ENCODE measurements at places on chromosomes 4 and X.

- no peak for DNase-seq
Measured at GRCh38 chr4:122584519-122584918, 36.3 kb downstream of the IL21 start.

GRCh38 chr4:111020961-111021360 lies 398.1 kb upstream of the PITX2 start:
- DNase-seq, result no peak

- no peak for DNase-seq
Measured at GRCh38 chr4:103885152-103885551, 165.4 kb upstream of the TACR3 start.

DNA sequence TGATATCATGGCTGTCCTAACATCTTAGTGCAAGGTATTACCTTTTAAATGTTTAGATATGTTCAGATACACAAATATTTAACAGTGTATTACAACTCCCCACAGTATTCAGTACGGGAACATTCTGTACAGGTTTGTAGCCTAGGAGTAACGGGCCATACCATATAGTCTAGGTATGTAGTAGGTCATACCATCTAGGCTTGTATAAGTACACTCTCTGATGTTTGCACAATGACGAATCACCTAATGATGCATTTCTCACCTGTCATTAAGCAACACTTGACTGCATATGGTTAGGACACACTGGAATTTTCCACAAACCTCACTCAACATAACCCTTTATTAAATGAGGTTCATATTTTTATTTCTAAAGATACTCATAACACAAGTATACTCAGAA lies 67.7 kb downstream of the THOC2 start:
- no peak for DNase-seq

GRCh38 chr4:175277816-175278215 lies 359.7 kb downstream of the ADAM29 start:
- no peak for DNase-seq

GRCh38 chr4:53558065-53558801 lies 33.1 kb downstream of the LNX1 start:
- no peak for DNase-seq

- DNase-seq, result no peak
Measured at GRCh38 chr4:146545102-146545501, 23.4 kb upstream of the SLC10A7 start.

DNA sequence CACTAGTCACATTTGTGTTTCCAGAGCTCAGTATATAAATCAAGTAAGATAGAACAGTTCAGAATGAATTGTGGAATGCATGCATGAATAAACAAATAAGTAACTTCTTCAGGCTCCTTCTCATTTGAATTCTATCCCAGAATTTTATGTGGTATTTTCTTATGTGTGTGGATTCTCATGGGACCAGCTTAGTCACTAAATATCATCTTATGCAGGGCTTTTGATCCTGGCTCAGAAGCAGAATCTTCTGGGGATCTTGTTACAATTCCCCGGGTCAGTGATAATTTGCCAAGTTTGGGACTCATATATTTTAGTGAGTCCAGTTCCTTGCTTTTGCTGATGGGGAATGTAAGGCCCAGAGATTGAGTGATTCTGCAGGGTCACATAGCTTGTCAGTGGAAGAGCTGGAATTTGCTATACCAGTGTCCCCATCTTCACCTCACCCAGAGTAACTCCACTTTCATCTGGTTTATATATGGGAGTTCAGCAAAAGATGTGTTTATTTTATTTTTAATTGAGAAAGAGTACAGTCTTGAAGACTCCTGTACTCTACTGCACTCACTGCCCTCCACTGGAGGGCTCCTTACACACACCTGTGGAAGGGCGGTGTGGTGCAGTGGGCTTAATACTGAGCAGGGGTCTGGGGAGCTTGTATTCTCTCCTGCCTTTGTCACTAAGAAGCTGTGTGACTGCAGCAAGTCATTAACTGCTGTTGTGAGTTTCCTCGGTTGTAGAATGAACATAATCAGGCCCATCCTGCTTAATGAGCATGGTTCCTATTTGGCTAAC lies 198.2 kb upstream of the CXorf66 start:
- DNase-seq, result no peak

DNA sequence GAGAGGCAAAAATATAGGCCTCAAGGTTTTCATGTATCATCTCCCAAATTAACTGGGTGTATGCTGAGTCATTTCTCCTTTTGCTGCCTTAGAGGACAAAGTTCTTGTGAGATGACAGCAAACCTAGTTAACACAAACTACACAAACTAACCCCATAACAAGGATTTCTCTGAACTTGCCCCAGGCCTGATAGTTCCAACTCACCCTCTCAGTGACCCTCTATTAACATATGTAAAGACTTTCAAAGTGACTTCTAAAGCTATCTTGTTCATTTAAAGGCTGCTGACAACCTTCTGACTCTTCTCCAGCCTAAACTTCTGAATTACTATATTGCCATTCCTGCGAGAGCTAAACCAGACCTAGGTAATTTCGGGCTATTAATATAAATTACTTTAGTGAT lies 43.2 kb upstream of the CCDC149 start:
- DNase-seq, result no peak

DNA sequence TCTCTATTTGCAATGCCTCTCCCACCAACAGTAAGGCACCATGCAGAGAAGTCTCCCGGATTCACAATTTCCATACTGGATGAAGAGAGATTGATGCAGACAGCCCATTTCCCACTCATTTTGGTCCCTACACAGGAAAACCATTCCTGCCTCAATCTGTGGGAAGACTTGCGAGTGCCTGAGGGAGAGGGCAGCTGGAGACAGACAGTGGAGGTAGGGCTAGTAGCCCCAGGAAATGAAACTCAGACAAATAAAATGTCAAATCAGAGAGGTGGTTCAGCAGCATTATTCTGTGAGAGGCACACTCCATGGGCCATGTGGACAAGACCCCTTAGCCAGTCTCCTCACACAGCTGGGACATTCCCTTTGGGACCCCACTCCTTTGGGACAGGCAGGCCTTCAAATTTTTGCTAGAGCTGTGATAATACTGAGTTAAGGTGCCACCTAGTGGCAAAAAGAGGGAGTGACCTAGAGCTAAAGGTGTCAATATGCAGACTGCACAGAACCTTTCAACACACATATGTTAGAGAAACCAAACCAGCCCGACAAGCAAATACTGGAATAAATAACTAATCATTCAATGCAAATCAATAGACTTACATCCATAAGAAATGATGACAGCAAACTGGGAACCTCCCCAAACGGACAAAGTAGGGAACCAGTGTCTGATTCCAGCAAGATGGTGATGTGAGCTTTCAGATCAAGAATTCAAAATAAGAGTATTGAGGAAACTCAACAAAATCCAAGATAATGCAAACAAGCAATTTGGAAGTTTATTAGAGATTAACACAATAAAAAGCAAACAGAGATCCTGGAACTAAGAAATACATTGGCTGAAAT lies 1865.3 kb upstream of the AGA start:
- no peak for DNase-seq

DNA sequence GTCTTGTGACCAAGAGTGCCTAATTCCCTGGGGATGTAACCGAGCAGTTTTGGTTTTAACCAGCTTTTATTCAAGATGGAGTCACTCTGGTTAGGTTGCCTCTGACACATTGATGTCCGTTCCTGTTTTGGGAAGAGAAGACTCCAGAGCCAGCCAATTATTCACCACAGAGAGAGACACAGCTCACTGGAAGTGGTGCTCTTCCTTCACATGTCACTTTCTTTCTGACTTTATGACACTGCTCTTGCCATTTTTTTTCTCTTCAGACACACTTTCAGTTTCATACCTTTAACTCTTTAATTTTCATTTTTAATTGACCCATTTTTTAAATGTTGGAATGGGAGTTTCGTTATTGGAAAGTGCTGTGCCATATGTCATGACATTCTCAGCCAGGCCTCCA lies 418.4 kb upstream of the FSTL5 start:
- no peak for DNase-seq

- DNase-seq, result no peak
Measured at GRCh38 chr4:141330616-141331015, 109.9 kb downstream of the ZNF330 start.

DNA sequence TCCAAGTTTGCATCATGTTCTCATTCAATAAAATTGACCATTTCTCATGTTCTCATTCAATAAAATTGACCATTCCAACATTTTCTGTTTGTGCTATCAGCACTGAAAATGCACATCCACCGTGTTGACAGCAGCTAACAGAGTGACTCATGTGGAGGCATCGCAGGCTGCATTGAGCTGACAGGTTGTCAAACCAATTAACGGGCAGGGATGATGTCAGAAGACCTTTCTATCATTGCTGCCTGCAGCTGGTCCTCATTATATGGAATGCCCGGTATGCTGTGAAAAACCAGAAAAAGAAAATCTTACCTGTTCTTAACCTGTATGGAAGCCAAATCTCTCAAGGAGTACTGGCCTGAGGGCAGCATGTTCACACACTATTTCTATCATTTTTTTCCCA lies 202.0 kb downstream of the SMIM20 start:
- DNase-seq, result no peak

- DNase-seq, result no peak
Measured at GRCh38 chrX:23898412-23898959, 9.3 kb downstream of the APOO start.

DNA sequence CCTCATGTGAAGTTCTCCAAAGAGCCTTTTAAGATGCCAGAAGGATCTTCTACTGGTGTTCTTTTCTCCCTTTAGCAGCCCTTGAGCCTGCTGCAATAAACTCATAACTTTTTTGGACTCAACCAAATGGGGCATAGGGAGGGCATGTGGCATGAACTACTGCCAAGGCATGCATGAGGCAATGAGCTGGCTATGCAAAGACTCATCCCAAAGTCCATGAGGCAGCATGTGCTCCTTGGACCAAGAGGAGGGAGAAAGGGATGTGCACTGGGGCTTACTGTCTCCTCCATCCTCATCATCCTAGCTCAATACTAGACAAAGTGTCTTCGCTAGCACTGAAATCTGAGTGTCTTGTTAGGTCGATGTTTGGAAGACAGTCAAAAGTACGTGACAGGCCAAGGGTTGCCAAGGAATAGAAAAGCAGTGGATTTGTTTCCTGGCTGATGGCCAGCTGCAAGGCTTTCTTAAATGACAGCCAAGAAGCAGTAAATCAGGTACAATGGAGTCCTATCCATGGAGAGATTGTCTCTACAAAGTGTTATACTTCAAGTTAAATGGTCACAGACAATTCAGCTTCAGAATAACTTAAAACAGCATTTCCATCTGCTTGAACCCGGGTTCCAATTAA lies 44.5 kb upstream of the ATXN3L start:
- DNase-seq, result no peak

- DNase-seq, result no peak
Measured at GRCh38 chrX:106039920-106040319, 1.4 kb upstream of the SERPINA7 start.

GRCh38 chr4:102230194-102230593 lies 115.1 kb downstream of the SLC39A8 start:
- DNase-seq, result no peak

- DNase-seq, result no peak
Measured at GRCh38 chr4:99763635-99764101, 53.0 kb upstream of the DAPP1 start.

- no peak for DNase-seq
Measured at GRCh38 chrX:136635235-136635634, 12.7 kb upstream of the CD40LG start.

GRCh38 chrX:135556055-135556454 lies 35.6 kb downstream of the INTS6L start:
- DNase-seq, result no peak

- DNase-seq, result no peak
Measured at GRCh38 chr4:81844717-81845116, 373.0 kb upstream of the RASGEF1B start.

DNA sequence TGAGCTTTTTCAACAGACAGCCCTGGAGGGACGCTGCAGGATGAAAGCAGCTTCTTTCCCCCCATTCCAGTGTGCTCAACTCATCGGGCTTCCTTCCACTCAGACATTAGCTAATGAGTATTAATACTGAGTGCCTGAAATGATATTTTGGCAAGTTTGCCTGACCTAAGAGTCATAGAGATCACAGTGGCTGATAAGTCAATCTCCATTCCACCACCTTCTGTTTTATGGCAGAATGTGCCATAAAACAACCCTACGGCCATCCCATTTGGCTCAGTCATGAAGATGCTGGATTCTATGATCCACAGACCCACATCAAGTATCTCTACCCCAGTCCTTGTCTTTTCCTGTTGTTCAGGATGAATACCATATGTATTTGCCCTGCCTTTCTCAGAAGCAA lies 48.3 kb upstream of the MAB21L2 start:
- DNase-seq, result no peak

GRCh38 chrX:10633722-10634121 lies 13.3 kb upstream of the MID1 start:
- no peak for DNase-seq

DNA sequence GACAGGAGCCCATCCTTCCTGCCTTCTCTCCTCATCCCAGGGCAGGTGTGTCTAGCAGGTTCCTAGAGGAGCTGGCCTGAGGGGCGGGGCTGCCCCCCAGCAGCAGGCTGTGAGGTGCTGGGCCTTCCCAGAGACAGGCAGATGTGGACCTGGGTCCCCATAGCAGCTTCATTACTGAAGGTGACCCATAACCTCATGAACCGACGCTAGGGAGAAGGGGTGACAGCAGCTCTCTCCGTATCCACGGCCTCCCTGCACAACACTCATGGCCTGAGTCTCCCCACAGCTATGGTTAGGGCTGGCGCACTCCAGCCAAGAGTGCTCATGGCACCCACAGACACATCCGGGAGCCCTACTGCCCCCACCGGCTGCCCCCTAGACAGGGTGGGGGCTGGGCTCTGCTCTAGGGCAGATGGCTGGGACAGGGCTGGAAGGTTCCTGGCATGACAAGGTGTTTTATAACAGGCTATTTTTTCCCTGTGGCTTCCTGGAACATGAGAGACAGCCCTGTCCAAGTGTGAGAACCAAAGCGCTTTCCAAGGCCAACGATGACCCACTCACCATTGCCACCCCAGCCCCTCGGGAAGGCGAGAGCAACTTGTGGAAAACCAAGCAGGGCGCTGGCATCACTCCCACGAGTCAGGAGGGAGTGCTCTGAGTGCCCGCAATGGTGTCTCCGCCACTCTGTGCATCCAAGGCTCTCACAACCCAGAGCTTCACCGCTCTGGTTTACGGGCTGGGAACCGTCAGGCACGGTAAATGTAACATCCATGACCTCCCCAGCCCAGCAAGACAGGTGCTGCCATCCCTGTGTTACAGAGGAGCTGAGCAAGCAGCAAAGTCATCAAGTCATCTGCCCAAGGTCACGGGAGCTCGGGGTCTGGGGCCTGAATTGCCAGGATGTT lies 59.8 kb downstream of the ACOX3 start:
- DNase-seq, result no peak

DNA sequence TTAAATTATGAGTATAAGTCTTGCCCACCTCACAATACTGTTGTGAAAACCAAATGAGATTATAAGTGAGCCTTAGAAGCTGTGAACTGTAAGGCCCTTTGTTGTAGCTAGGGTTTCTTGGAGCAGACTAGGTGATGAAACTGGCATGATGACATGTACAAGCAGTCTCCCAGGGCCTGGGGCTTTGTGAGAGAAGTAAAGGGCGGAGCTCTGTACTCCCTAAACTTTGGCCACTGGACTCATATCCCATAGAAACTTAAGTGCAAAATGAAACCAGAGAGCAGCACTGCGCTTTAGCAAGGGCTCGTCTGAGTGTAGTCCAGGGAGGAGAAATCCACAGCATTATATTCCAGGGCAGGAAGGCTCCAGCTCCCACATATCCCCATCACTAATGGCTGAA lies 385.6 kb upstream of the FGF16 start:
- DNase-seq, result no peak
